NCI-H2081 (cell line): ENCODE measurements at places on chromosomes 5 and 9.

GRCh38 chr5:151703227-151703626, 16.5 kb upstream of the SPARC start:
- no peak for DNase-seq

DNA sequence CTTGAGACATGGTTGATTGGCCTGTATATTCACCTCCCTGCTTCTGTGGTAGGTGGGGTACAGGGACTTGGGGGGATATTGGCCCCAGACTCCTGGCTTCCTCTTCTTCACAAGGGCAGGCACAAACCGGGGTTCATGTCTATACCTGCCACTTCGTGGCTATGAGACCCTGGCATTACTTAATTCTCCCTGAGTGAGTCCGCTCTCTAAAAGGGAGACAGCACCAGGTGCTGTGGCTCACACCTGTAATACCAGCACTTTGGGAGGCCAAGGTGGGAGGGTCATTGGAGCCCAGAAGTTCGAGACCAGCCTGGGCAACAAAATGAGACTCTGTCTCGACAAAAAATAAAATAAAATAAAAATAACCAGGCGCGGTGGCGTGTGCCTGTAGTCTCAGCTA, 178.5 kb downstream of the GABBR2 start:
- DNase-seq = no peak

DNA sequence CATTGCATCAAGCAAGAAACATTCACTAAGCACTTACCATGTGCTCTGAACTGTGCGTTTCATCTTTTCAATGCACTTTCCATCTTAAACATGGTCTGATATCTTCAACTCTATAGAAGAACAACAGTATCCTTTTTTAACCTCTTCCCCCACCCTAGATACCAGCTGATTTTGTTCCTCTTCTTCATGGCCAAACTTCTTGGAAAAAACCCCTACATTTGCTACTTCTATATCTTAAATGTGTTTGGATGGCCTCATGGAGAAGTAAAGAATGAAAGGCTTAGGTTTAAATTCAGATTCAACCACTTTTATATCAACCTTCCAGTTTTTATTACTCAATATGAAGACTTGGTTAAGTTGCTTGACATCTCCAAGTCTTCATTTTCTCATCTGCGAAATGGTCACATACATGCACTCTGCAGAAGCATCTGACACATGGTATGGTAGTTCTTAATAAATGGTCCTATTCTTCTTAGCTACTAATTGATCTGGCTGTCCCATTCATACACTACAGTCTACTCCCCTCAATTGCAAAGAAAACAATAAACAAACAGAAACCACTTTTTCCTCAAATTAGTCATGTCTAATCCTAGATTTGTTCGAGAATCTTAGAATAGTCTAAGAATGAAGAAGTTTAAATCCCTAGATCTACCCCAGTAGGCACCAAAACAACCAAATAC, 59.4 kb downstream of the FYB1 start:
- DNase-seq = no peak

DNA sequence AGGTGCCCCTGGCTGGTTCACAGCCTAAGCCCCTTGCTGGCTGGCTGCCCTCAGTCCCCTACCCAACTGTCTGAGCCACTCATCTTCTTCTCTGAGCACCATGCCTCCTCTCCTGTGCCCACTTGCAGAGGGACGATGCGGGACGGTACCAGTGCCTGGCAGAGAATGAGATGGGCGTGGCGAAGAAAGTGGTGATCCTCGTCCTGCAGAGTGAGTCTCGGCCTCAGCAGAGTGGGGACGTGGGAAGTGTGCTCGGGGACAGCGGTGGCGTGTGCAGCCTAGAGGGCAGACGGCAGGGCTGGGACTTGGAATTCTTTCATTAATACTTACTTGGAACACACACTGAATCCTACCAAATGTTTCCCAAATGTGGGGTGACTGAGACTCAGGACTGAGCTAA, 34.3 kb upstream of the ASS1 start:
- DNase-seq = no peak

DNA sequence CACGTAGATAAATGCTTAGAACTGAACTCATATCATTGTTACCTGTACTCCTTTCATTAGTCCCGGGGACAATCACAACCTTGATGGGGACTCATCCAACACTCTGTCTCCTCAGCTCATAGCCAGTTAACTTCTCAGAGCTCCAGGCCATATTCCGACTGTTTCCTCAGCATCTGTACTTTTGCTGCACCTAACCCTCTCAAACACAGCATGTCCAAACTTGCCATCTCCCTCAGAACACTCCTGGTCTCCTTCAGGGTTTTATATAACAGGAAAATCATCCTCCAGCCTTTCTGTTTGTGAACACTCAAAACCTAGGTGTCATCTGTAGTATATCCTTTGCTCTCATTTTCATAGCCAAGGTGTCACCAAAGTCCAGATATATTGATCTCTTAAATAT, 150.5 kb downstream of the CDH6 start:
- no peak for DNase-seq

DNA sequence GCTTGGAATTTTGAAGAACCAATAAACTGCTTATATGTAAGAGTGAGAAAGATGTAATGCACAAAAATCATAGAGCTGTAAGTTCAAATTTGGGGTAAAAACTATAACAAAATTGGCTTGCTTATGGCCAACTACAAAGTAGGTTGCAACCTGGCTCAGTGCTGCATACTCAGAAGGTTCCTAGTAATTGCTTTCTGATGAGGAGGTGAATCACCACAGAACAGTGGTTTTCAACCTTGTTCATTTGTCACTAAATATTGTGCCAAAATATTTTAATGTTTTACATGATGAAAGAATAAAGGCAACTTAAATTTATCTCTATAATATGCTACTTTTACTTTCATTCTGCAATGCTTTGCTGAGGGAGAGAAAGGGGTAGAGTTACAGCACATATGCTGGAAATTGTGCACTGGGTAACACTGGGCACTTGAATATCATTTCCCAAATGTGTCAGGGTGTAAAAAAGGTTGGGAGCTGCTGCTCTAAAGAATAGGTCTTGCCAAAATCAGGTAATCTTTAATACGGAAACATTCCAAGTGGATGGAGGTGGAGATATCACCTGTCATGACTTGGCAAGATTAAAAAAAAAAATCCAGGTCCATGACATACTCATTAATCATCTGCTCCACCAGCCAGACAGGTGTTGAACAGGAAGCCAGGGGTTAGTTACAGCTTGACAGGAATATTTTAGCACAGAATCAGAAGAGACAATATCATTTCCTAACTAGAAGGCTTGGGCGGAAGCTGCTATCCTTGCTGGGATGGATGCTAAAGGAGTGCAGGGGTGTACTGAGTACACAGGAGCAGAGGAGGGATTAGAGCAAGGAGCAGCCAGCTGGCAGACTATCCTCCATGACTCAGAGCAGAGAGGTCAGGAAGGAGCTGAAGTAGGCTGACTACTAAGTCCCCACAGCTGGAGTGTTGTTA, 34.6 kb upstream of the CCL21 start:
- DNase-seq = no peak

- DNase-seq = no peak
Observed at GRCh38 chr5:54570916-54571315, 53.4 kb downstream of the SNX18 start.

GRCh38 chr5:96597438-96598020, 64.6 kb upstream of the CAST start:
- no peak for DNase-seq

DNA sequence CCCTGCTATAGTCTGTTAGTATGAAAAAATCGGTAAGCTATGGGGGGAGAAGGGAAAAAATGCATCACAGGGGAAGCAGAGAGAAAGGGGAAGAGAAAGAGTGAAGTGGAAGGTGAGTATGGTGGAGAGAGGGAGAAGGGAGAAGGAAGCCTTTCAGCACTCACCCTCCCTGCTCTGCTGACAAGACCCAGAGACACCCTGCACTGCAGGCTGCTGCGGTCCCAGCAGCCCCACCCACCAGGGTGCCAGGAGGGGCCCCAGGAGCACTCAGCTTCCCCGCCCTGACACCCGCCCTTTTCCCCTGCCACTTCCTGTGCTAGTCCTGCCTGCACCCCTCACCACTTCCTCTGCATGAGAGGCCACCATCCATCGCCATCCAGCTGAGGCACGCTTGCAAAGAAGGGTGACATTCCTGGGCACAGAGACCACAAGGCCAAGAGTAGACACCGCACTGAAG, 12.7 kb downstream of the STK10 start:
- DNase-seq = no peak

- DNase-seq = peak; percentile 62
Observed at GRCh38 chr5:73792687-73793320, 166.8 kb downstream of the ARHGEF28 start.

DNA sequence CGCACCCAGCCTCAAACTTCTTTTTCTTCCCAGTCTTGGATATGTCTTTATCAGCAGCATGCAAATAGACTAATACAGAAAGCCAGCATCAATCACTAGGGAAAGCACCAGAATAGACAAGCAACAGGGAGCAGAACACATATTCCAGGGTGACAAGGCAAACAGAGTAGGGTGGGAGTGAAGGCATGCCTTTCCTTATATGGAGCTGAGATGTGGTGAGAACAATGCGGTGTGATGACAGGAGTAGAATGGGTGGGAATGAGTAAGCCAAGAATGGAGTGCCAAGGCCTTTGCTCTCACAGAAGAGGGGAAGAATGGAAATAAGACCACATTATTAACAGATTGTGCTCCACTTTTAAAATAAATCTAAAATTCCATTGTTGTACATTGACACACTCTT, 115.6 kb downstream of the CETN3 start:
- no peak for DNase-seq

GRCh38 chr5:160033546-160034252, 24.8 kb downstream of the TTC1 start:
- DNase-seq = no peak

DNA sequence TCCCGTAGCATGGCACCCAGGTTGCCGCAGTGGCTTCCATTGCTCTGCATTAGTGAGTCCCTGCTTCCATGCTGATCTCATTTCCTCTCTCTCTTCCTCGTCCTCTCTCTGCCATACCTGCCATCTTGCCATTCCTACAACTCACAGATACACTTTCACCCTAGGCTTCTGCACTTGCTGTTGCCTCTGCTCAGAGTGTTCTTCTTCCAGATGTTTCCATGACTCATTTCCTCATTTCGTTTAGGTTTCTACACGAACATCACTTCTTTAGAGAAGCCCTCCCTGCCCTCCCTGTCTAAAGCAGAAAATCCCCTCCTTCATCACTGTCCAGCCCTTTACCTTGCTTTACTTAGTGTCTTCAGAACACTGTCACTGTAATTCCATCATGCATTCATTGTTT, 115.2 kb upstream of the WWC1 start:
- DNase-seq = no peak

DNA sequence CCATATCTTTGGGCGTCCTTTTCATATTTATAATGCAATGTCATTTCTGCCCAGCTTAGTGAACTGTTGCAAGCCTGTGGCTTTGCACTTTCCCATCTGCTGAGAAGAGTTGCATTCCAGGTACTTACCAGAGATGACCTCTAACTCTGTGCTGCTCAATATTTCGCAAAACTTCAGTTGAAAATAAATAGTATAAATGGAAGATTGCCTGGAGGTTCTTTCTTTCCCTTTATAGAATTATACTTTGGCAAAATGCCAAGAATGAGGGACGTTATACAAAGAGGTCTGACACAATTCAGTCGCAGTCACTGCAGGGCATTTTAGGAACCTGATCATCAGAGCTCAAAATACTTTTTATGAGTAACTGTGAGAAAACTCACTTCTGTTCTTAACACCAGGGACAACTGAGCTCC, 18.9 kb upstream of the VLDLR start:
- DNase-seq = no peak

- no peak for DNase-seq
Observed at GRCh38 chr9:38687389-38687842, 32.5 kb downstream of the FAM240B start.
